Mucosa of descending colon (tissue), 3 donors: ENCODE measurements at places on chromosomes 1 and 21. TPM values are rescaled to one million over a fixed set of nuclear protein-coding genes. Genes with fewer than 3 reads are reported as not detected.

GRCh38 chr1:229699613-229700267, 73.7 kb downstream of the URB2 start:
- DNase-seq = no peak

- no peak for DNase-seq
Measured at GRCh38 chr1:230189824-230190223, 122.8 kb downstream of the GALNT2 start.

Gene ASB17
- not detected for total RNA-seq

DNA sequence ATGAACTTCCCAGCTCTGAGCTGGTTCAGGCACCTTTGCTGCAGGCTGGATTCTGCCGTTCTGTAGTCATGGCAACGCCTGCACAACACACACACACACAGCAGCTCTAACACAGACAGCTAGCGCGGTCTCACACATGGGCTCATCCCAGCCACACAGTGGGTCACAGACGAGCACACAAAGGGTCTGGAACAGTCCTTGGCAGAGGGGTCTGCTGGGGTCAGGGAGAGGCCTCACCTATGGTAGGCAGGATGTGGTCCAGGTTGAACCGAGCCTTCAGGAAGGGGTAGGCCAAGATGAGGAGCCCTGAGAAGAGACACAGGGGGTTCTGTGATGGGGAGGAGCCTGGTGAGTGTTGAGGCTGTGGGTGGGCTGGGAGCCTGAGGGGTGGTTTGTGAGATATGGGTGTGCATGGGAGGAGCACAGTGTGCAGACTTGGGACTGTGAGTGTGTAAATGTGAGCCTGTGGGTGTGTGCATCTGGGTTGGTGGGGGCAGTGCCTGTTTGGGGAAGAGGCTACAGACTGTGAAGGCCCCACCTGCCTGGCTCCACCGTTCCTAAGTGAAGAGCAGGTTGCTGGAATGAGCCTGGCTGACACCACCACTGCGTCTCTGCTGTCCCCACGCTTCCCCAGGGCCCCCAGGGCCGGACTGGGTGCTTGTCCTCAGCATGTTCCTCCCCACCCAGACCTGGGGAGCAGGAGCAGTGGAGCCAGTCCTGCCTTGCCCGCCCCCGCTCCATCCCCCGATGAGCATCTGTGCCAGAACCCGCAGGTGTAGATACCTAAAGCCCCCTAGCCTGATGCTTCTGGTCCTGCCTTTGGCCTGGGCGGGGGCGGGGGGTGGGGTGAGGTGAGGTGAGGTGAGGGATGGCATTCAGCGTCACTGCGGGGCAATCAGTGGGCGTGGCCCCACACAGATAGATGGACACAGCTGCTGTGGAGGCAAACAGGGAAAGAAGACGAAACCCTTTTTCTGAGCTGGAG, 1.5 kb downstream of the KNCN start:
- no peak for DNase-seq

DNA sequence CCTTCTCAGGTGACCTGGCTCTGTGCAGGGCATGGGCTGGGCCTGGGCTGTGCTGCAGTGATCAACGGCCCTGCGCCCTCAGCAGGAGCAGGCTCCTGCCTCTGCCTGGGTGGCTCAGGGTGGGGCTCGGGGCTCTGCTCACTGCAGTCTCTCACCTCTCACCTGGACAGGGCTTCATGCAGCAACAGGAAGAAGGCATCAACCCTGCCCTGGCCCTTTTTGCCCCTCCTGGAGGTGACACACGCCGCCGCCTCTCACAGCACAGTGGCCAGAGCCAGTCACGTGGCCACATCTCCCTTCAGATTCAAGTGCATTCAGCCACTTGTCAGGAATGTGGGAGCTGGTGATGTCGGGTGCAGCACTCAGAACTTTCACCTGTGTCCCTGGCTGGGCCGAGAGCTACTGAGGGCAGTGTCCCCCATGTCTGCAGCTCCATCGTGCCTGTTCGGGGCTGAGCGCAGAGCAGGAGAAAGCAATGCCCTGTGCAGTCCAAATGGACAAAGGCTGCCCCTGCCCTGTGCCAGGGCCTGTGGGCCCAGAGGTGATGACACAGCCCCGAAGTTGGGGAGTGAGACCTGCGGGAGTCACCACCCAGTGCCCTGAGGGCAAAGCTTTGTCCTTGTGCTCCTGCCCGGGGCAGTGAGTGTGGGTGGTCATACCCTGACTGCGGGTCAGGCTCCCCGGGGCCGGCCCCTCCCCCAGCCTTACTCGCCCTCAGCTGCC, 314.0 kb downstream of the PTPRU start:
- no peak for DNase-seq

DNA sequence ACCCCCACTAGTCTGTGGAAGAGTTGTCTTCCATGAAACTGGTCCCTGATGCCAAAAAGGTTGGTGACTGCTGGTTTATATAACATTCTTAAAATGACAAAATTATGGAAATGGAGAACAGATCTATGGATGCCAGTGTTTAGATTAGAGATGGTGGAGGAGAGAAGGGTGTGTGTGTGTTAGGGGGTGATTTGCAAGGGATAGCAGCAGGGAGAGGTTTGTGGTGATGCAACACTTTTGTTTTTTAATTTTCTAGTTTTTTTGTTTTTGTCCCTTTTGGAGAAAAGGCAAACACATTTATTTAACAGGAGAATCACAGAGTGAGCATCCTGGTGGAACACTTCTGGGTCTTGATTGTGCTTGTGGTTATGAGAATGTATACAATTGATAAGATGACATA, 143.8 kb downstream of the RPS6KC1 start:
- DNase-seq = no peak

GRCh38 chr1:14759843-14760242, 161.4 kb downstream of the KAZN start:
- DNase-seq = no peak

DNA sequence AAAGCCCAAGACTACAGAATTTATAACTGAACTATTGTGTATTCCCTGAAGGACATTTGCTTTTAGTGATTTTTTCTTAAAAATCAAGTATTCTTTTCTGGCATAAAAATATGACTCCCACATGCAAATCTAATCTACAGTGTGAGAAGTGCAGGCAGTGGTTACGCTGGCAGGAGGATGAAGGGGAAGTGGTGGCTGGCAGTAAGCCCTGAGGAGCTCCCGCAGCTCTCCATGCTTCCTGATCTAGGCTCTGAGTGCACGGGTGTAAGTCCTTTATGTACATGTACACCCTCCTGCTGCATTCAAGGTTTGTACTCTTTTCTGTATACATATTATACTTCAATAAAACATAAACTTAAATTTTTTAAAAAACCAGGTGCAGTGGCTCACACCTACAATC, 67.5 kb upstream of the PRDX6 start:
- DNase-seq = no peak

Gene PDC
- total RNA-seq = not detected

Gene CLDN17
- not detected for total RNA-seq

DNA sequence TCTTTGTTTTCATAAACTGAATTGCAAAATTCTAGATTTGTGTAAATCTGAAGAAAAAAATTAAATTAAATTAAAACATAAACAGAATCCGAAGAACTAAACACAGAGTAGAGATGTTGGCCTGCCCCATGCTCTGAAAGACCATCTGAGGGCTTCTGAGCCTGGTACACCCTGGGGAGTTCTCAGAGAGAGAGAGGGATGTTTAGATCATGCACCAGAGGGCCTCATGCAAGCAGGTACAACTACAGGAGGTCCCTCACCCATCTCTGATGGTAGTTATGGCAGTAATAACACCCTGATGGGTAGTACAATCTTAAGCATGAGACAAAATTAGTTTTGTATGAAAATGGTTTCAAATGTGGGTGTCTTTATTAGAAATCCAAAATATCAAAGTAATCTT, 127.7 kb downstream of the TGFB2 start:
- DNase-seq = no peak

Gene NEGR1
- total RNA-seq = 47.9 TPM

Gene ATP1A2
- total RNA-seq = 4.0 TPM

DNA sequence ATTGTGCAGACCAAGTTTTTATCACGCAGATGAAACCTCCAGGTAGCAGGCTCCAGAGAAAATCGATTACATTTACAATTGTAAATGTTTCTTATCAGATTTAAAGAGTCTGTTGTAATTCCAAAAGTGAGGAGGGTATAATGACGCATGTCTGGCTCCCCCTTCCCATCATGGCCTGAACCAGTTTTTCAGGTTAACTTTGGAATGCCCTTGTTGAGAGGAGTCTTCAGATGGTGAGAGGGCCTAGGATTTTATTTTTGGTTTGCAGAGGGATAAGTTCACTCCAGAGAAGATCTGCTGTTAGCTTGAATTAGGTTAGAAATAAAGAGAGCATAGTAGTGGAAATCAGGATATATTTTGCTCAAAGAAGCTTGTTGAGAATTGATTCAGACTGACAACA, 1028.3 kb upstream of the B3GALT2 start:
- no peak for DNase-seq

DNA sequence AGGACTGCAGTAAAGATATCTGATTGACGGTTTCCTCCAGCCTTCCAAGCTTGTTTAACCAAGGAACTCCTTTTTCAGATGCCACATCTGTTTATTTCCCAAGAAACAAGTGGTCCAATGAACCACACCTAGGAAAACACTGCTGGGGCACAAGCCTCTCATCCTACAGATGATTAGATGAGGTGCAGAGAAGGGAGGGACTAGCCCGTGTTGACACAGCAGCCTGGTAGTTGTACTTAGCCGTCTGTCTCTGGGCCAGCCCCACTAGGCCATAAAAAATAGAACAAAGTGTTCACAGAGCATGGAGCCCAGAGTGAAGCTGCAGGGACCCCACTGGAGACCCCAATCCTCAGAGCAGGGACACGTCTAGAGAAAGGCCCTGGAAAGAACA, 32.1 kb downstream of the LRP8 start:
- peak; percentile 67 for DNase-seq

DNA sequence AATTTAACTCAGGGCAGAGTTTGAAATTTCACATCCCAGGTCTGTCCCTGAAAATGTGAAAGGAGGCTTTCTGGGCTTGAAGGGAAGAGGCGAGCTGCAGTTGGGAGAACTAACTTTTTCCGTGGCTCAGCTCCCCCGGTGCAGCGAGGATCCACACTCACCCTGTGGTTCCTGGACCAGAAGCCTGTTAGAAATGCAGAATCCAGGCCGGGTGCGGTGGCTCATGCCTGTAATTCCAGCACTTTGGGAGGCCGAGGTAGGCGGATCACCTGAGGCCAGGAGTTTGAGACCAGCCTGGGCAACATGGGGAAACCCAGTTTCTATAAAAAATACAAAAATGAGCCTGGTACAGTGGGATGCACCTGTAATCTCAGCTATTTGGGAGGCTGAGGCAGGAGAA, 2.9 kb upstream of the DHRS3 start:
- no peak for DNase-seq

GRCh38 chr1:72435025-72435424, 152.7 kb upstream of the NEGR1 start:
- no peak for DNase-seq
